Aorta (tissue), 5 donors: ENCODE measurements at places on chromosomes 5 and 9. TPM values are rescaled to one million over a fixed set of nuclear protein-coding genes. Genes with fewer than 3 reads are reported as not detected.

The PCDHGA4 gene
- 2.0 TPM for polyA plus RNA-seq

The IL6ST gene
- polyA plus RNA-seq: 59.0 TPM

The GRIA1 gene
- polyA plus RNA-seq: 20.2 TPM

The TAF11L10 gene
- polyA plus RNA-seq: not detected

The GNA14 gene
- 1.0 TPM for polyA plus RNA-seq
